ENCODE measurements at places on chromosomes 1 and 21. TPM values are rescaled to one million over a fixed set of nuclear protein-coding genes. Genes with fewer than 3 reads are reported as not detected.
A peak's percentile ranks its signal among the peaks of the same experiment; 100 is the strongest.

DNA sequence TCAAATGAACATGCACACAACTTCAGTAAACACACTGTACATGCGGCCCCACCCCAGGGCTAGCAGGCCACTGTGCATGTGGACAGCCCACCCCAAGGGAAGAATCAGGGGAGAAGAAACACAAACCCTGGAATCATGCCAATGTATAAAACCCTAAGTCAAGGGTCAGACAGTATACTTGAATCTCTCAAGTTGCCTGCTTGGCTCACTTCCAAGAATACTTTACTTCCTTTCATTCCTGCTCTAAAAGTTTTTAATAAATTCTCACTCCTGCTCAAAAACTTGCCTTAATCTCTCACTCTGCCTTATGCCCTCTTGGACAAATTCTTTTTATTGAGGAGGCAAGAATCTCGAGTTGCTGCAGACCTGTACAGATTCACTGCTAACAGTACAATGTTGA, 231.2 kb upstream of the CACYBP start:
- DNase-seq: no peak

GRCh38 chr21:28138272-28138671, 854.4 kb downstream of the LTN1 start:
- DNase-seq: no peak

- DNase-seq: no peak
Measured at GRCh38 chr21:42453224-42453985, 42.6 kb downstream of the RSPH1 start.

DNA sequence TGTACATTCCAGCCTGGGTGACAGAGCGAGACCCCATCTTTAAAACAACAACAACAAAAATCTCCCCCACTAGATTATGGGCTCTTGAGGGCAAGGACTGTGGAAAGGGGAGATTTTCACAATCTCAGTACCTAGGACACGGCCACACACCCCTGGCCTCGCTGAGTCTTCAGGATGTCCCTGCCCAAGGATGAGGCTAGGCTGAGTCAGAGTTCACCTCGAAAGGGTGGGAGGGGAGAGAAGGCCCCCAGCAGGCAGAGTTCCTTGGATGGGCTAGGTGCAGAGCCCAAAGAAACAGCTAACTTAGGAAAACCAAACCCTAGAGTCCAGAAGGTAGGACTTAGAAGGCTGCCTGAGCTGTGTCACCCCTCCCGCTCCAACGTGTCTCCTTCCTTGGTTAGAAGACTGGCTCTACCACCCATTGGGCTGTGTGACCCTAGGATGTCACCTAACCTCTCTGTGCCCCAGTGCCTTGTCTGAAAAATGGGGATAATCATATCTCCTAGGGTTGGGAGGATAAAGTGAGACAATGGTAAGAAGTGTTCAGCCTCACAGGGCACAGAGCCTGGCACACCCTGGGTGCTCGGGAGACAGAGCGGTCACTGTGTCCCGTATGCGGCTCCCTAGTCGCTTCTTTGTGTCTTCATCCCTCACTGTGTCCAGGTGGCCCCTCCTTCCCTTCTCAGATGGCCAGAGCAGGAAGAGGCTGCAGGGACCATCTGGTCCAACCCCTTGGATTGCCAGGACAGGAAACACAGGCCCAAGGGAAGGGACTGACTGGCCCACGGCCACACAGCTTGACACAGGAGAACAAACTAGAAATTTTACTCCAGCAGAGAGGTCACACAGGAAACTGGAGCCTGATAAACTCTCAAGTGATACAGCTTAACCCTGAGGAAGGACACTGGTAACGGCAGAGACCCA, 11.2 kb downstream of the TRIM62 start:
- DNase-seq: no peak

- no peak for DNase-seq
Measured at GRCh38 chr1:92342401-92342800, 43.5 kb downstream of the RPAP2 start.

DNA sequence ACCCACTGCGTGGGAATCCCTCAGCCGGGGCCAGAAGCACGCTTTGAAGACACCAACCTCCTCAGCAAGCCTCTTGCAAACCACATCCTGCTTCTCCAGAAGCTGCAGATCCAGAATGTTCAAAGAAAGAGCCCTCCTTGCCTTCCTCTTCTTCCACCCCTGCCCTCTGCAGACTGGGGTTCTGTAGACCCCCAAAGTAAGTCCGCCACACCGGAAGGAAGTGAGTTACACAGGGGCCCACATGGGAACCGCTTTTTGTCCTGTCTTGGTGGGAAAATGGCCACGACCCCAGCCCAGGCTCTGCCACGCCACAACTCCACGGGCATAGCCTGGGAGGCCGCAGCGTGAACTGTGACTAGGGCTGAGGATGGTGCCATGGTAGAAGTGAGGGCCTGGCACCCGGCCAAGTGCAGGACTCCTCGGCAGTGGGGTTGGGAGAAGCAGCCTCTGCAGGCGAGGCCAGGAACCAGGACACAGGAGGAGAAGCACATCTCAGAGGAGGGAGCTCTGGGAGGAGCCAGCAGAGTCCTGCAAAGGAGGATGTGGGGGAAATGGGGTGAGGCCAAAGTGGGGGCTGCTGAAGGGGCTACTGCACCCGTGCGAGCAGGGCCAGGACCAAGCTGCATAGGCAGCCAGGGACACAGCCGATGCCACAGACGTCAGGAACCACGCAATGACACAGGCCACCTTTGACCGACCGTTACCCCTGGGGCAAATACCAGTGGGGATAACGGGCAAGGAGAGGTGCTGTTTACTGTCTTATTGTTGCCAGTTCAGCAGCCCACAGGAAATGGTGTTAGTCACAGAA, 30.9 kb downstream of the PDE9A start:
- DNase-seq: peak; percentile 90

- peak; percentile 84 for DNase-seq
Measured at GRCh38 chr1:167482184-167482583, 36.1 kb downstream of the CD247 start.

GRCh38 chr21:34807881-34808568, 139.2 kb downstream of the CLIC6 start:
- peak; percentile 86 for DNase-seq

GRCh38 chr1:20792196-20792595, 5.1 kb upstream of the HP1BP3 start:
- DNase-seq: no peak

DNA sequence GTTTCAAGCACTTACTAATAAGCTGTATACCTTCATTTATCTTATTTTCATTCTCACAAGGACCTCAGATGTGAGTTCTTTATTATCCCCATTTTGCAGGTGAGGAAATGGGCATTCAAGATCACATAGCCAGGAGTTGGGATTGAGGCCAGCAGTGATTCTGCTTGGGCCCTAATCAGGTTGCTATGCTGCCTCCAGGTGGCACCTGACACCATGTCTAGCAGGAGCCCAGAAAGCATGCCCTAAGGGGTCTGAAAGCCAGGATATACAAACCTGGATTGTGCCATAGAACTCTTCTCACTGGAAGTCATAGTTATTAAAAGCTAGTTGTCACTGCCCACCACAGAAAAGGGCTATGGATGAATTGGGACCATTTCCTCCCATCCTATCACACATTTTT, 61.1 kb downstream of the FYB2 start:
- no peak for DNase-seq

DNA sequence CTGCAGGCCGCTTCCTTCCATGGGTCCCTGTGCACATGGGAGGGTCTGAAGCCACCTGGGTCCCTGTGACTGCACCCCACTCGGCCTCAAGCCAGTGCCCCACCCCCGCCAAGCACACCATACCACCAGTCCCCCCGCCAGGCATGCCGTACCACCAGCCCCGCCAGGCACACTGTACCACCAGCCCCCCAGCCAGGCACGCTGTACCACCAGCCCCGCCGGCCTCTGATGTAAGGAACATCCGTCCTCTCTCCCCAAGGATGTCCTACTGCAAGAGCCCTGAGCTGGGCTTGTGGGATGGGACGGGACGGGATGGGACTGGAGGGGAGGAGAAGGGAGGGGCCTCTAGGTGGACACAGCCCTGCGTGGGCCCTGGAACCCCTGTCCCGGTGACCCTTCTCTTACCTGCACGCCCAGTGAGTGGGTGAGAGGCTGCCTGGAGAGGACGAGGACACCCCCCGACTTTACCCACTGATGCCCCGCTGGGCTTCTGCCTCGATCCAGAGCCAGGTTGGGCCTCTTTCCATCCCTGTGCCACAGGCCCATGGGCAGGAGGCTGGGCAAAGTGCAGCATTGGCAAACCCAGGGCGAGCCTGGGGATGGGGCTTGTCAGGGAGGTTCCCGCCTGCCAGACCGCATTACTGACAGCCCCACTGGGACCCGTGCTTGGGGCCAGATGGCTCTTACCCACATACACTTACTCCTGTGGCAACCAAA, 40.8 kb upstream of the COL6A1 start:
- no peak for DNase-seq

- peak; percentile 54 for DNase-seq
Measured at GRCh38 chr1:89600451-89601224, 32.3 kb upstream of the LRRC8C start.

LRRC39 gene
- total RNA-seq: 0.57 TPM

FYB2 gene
- not detected for total RNA-seq

FCRL4 gene
- total RNA-seq: not detected

FCRL1 gene
- not detected for total RNA-seq

Data from activated CD4-positive, alpha-beta T cell treated with anti-CD3 and anti-CD28 coated beads, Interleukin-2, amount 10 ng/mL, durations not matched to agents 24 days and 14 days (primary cell).